Fibroblast of skin of left quadriceps (primary cell): ENCODE measurements at places on chromosomes 1 and 21.

- no peak for DNase-seq
These were observed 11.5 kb downstream of the CD58 start for GRCh38 chr1:116559304-116559761.

DNA sequence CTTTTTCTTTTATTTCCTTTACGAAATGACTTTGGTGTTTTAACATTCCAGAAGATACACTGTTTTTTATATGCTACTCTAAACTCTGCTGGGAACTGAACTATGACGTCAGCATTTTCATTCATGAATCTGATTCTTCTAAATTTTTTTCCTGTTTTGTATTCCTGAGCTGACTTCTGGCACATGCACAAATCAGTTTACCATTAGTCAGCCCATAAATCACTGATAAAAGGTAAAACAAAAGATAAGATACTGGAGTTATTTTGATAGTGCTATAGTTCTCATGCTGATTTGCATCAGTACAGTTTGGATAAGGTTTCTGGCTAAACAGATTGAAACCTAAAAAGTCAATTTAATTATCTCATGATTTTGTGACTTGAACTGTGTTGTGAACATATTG, 10.4 kb downstream of the CAMTA1 start:
- peak; percentile 54 for DNase-seq

- no peak for DNase-seq
These were observed 7.3 kb downstream of the SH3BGRL3 start for GRCh38 chr1:26287033-26287711.

- DNase-seq = no peak
These were observed 61.3 kb downstream of the NDUFS5 start for GRCh38 chr1:39087435-39087834.

DNA sequence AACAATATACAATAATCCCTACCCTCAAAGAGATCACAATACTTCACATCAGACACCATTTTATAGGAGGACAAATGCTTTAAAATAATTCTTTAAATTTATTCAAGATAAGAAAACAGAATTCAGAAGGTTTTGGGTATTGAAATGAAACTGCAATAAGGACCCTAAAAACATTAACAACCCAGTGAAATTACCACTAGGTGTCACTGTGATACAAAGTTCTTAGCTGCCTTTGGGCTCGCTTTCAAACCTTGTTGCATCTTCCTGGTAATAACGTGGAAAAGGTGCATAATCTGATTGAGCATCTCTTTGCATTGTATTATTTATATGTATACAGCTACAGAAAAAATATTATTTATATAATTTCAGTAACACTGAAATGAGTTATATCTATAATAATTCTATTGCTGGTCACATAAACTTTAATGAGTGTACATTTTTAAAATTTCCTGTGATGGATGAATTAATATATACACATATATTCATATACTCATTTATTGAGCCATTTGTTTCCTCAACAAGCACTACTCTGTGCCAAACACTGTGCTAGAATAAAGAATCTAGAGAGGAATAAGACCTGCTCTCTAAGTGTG, 185.2 kb downstream of the FAF1 start:
- peak; percentile 36 for DNase-seq
